Stimulated activated CD8-positive, alpha-beta memory T cell treated with anti-CD3 and anti-CD28 coated beads, Interleukin-7, amount 100 ng/mL, for 24 hours (primary cell): ENCODE measurements at places on chromosomes 3 and 15.

GRCh38 chr15:72771329-72771725, 12.2 kb downstream of the ADPGK start:
- DNase-seq = no peak

DNA sequence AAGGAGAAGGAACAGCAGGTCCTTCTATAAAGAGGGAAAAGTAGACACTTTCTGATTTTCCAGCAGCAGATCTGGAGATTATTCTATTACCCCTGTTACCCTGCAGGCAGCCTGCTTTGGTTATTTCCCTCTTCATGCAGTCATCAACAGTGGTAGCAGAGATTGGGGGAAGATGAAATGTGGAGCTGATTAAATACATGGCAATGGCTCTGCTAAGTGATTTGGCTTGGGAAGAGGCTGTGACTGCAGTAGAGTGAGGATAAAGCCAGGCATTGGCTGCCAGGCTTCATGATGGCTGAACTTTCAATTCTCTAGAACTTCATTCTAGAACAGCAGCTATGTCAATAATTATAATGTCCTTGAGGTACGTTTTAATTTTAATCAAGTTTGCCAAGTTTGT, 29.1 kb downstream of the PTX3 start:
- no peak for DNase-seq

GRCh38 chr15:92901995-92902394, 1.9 kb downstream of the CHD2 start:
- DNase-seq = no peak

- DNase-seq = no peak
These were observed 17.3 kb upstream of the GBE1 start for GRCh38 chr3:81778678-81779182.

DNA sequence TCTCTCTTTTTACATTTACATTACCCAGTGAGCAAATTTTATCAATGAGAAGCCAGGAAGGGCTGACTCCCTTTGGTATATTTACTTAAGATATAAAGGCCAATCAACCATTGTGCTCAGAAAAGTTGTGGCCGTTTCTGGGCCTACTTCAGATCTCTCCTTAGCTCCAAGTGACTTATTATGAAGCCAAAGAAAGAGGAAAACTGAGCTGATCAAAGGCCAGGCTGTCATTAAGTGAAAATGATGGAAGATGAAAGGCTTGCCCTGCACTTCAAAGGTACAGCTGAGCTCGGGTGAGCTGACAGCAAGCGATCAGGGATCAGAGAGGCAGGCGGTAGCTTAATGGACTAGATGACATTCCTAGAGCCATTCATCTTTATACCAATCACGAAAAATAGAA, 24.8 kb downstream of the VGLL4 start:
- DNase-seq = no peak

- DNase-seq = no peak
These were observed 56.4 kb downstream of the UMPS start for GRCh38 chr3:124786511-124787241.

- no peak for DNase-seq
These were observed 292.2 kb downstream of the NR2F2 start for GRCh38 chr15:96622714-96623113.
